ENCODE measurements at places on chromosomes 3 and 15.

DNA sequence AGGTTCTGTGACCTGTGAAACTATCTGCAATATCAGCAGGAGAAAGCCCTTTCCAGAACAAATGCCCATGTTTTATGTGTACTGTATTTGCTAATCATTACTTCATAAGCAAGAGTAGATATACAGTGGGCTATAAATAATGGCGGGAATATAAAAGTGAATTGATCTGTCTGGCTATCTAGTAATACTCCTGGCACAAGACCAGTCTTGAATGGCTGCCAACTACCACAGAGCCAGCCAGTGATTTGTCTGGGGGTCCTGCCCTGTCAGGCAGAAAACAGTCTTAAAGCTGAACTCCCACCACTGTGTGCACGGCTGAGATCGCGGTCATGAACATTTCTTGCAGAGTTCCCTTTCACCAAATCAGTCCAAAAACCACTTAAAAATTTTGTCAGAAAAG is 176.3 kb downstream of the MEIS2 start:
- DNase-seq: no peak

DNA sequence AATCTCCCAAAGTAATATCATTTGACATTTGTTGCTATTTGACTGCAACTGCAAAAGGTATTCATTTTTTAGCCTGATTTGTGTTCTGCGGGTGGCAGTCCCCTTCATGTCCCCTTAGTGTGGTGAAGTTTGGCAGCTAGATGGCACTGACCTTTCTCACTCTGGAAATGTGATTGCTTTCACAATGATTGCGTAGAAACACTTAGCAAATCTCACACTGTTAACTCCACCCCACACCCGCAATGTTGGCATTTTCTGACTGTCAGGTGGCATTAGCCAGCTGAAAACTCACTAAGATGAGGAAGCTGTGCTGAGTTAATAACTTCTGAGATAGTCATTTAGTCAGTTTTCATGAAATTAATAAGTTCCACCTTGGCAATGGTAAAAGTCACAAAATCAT is 76.9 kb downstream of the TRIM69 start:
- DNase-seq: no peak

- DNase-seq: no peak
Measured at GRCh38 chr15:33946152-33946551, 22.1 kb upstream of the CHRM5 start.

DNA sequence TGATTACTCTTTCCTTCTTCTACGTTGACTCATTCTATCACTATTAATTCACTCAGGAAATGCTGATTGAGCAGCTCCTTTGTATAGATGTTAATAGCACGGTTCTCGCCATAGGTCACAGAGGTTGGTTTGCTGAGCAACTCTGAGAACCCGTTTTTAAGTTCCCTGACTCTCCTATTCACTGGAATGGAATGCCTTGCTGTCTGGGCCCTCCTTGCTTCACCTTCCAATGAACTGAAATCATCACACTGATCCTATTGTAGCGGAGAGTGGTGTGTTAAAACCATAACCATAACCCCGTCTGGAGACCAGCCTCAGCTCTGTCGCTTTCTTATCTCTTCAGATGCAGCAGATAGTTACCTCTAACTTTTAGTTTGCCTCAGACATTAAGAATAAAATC is 323.6 kb downstream of the GABRB3 start:
- DNase-seq: no peak

GRCh38 chr3:47859956-47860605 is 57.1 kb downstream of the DHX30 start:
- DNase-seq: no peak

DNA sequence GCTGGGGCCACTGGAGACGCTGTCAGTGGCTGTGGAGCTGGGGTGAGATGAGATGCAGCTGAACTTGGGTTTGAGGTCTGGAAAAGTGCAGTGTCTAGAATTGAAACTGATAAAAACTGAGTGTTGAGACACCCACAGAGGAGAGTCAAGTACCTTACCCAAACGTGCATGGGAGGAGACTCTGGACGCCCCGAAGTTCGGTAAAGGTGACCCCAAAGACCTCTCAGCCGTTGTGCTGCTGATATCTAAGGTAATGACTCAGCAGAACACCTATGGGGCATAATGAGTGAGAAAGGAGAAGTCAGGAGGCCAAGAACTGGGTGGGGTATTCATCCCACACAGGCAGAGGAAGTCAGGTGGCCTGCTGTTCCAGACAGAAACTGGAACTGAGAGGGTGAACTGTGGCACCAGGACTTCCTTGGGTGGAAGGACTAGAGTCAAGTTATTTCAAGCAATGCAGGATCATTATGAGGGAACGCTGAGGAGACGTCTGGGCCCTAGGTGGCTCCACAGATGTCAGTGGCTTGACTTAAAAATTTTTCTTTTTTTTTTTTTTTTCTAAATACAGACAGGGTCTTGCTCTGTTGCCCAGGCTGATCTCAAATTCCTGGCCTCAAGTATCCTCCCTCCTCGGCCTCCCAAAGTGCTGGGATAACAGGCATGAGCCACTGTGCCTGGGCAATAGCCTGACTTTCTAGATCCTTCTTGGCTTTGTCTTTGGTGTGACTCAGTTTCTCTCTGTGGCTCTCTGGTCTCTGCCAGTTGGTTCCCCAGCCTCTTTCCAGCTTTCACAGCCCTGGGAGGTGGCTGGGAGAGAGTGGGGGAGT is 67.6 kb upstream of the GCNT3 start:
- peak; percentile 17 for DNase-seq

GRCh38 chr3:124037326-124037725 is 45.4 kb upstream of the ROPN1 start:
- DNase-seq: no peak

DNA sequence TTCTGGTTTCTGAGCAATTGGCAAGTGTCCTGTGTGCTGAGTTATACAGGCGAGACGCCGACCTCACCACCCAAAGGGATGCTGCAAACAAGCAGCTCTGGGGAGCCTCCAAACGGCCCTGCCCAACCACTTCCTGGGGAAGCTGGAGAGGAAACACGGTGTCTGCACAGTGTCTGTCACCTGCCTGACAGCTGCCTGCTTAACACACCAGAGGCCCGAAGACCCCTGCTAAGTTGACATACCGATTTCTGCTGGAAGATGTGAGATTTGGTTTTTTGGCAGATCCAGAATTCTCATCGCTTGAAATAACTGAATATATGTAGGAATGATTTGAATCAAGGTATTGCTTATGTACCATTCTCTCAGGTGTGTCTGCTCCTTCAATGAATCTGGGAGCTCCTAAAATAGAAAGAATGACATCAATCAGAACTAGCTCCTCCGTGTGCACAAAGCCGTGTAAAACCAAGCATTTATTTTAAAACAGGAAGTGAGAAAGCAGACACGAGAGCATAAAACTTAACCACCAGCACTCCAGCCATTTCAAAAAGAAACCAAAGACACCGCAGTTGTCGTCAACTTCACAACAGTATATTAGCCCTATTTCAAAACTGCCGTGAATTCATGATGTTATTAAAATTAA is 27.2 kb downstream of the LRRC2 start:
- DNase-seq: peak; percentile 91

- no peak for DNase-seq
Measured at GRCh38 chr15:64029110-64029509, 17.2 kb downstream of the DAPK2 start.

- DNase-seq: no peak
Measured at GRCh38 chr3:17057321-17057720, 172.6 kb downstream of the PLCL2 start.

DNA sequence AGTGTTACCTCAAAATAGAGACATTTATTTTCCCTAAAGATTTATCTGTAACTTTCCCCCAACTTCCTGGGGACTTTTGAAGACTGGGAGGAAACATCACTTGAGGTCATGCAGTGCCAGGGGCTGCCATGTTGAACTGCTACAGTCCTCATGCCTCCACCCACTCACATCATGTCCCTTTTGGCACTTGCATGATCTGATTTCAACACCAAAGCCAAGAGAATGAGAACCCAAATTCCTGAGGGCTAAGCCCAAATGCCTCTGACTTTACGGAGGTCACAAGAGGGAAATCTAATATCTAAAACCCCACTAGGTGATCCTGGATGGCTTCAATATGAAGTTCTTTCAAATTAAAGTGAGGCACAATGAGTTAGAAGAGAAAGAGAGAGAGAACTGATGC is 213.1 kb downstream of the NTRK3 start:
- DNase-seq: no peak

GRCh38 chr3:123640740-123641462 is 56.0 kb upstream of the HACD2 start:
- no peak for DNase-seq

DNA sequence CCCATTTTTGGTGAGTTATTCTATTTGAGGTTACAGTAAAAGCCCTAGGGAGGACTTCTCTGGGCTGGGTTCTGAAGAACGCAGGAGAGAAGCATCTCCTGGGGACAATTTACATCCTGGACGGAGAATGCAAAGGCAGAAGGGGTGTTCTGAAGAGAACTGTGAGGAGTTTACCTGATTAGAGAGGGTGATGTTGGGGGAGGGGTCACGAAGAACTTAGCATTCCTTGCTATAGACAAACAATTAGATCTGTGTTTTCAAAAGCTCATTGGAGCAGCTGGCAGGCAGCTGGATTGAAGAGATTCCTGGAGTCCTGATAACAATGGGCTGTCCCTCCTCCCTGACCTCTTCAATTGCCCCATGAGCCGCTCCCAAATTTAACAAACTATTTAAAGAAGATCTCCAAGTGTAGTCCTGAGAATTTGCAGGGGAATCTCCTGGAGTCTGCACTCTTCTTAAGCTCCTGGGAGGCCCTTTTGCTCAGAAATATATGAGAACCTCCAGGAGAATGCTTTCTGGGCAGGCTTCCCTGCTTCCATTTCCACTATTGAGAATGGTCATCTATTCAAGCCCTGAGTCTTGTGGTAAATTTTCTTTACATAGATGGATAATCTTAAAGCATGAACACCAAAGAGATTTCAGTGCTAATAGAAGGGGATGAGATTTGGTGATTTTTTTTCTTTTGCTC is 55.3 kb downstream of the ARHGAP31 start:
- DNase-seq: no peak

- no peak for DNase-seq
Measured at GRCh38 chr3:152374262-152374990, 105.7 kb downstream of the MBNL1 start.

GRCh38 chr15:40038275-40038637 is 725 bp downstream of the SRP14 start:
- DNase-seq: no peak

DNA sequence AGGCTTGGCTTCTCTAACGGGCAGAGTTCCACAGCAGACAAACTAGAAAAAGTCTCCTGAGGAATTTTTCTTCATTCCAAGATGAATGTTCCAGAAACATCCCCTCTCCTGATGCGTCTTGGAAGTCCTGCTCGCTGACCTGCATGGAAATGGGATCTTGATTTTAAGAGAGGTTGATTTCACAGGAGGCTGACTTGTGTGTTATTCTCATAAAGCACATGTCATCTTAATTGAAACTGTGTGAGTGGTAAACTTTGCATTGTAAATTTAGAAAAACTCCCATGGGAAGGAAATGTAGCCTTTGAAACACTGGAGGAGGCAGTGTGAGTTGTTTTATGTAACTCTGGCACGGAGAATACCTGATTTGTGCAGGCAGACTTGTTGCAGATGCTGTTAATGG is 337.8 kb upstream of the NR2E3 start:
- no peak for DNase-seq

GRCh38 chr3:157412323-157412855 is 24.3 kb upstream of the PTX3 start:
- no peak for DNase-seq

DNA sequence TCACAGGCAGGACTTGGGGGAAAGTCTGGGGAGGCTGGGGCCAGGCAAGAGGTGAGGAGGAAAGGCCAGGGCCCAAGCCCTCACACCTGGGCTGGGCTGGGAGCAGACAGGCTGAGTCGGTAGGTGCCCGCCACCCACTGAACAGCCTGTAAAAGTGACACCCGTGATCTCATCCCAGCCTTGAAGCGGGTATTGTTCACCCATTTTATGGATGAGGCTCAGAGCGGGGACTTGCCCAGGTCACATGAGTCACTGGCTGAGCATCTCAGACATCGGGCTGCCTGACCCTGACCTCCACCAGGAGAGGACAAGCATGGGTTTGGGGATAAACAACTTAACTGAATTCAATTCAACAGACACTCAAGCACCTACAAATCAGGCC is 52.0 kb upstream of the CTSH start:
- no peak for DNase-seq

GRCh38 chr3:46564190-46565021 is 1.7 kb downstream of the LRRC2 start:
- DNase-seq: no peak

GRCh38 chr3:46058981-46059380 is 31.7 kb upstream of the XCR1 start:
- DNase-seq: no peak

- DNase-seq: no peak
Measured at GRCh38 chr3:25468866-25469319, 40.8 kb downstream of the RARB start.

- DNase-seq: no peak
Measured at GRCh38 chr3:127233371-127233770, 40.4 kb downstream of the PRR23E start.

- peak; percentile 8 for DNase-seq
Measured at GRCh38 chr15:90407871-90408317, 19.9 kb downstream of the IQGAP1 start.

GRCh38 chr3:169694117-169694516 is 30.6 kb upstream of the MECOM start:
- no peak for DNase-seq

DNA sequence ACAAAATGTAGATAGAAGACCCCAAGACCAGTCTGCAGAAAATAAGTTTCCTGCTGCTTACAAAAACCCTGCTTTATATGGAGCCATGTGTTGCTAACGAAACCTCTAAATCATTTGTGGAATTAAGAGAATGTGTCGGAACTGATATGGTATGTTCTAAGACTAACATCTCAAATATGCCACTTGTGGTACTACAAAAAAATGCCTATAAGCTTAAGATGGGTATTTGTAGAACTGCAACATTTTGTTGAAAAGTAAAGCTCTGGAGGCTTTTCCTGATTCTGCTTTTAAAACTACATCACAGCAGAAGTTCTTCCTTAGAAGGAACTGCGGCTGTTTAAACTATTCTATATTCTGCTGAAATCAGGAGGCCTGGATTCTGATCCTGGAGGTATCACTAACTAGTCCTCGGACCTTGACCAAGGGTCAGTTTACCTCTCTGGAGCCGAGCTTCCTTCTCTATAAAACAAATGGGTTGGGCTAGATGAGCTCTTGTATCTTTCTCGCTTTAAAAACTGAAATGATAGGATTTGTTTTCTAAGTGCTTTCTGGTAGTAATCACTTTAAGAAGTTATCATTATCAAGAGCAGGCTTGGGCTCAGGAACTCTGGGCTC is 74.9 kb downstream of the RAD18 start:
- DNase-seq: no peak

GRCh38 chr3:195908694-195909581 is 587 bp upstream of the TNK2 start:
- DNase-seq: no peak
